ENCODE measurements at places on chromosomes 2 and 18.

GRCh38 chr2:205714058-205714776 lies 31.9 kb downstream of the NRP2 start:
- DNase-seq, result no peak

DNA sequence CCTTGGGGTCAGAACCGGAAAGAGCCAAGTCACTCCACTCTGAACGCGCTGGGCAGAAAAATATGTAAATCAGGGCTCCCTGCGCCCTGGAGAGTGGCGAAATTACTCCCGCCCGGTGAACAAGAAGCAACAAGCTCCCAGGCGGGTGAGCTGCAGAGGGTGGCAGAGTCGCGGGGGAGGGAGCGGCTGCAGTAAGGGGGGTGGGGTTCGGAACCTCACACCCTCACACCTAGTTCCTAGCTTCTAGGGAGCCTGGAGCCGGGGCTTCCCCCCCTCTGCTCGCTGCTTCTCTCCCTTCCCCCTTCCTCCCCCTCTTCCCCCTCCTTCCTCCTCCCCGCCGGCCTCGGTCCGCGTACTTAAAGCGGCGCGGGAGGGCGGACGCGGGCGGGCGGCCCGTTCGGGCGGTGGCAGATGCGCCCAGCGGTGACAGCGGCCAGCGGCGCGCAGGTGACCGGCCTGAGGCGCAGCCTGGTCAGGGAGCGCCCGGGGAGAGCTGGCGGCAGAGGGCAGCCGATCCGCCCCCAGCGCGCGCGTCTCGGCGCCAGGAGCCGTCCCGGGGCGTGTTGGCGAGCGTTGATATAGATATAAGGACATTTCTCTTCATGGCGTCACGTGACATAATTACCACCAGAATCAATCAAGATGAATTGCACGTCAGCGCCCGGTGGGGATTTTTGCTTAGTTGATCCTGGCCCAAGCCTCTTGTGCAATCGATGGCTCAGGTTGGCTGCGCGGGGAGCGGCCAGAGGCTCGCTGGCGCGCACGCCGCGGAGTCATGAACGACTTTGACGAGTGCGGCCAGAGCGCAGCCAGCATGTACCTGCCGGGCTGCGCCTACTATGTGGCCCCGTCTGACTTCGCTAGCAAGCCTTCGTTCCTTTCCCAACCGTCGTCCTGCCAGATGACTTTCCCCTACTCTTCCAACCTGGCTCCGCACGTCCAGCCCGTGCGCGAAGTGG lies at the start of gene HOXD11:
TSS of gene HOXD11 (plus strand) at position 700 of the 959 bp plus-strand sequence. CDS start at position 776, 76 bp downstream.
- no peak for DNase-seq

DNA sequence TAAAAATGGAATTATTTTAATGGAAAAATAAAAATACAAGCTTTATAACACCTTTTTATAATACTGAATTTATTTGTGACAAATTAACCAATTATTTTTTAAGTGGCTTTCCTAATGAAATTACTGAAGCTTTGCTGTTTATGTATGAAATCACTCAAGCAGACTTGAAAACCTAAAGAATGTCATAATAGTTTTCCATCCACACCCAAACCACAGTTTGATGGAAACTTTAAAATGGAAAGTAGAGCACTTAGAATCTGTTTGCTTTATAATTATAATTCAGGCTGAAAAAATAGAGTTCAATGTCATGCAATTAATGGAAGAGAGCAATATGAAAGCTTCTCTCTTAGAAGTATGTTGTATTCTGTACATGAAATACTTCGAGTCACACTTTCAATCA lies 31.6 kb upstream of the WDR75 start:
- DNase-seq, result no peak

GRCh38 chr2:70458661-70459060 lies 95.0 kb downstream of the TGFA start:
- no peak for DNase-seq

- DNase-seq, result no peak
Observed at GRCh38 chr2:26485099-26485498, 7.2 kb upstream of the OTOF start.

GRCh38 chr2:101524806-101525430 lies 50.0 kb upstream of the RFX8 start:
- DNase-seq, result no peak

DNA sequence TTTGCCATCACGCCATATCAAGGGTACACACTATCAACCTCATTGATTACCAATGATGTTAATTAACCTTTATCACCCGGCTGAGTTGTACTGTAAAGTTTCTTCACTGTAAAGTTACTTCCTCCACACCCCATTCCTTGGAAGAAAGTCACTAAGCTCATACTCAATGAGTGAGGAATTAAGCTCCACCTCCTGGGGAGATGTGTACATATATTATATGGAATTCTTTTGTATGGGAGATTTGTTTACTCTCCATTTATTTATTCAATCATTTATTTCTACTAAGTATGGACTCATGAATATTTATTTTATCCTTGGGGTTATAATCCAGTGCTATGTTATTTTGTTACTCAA lies 56.8 kb downstream of the C2orf74 start:
- no peak for DNase-seq

GRCh38 chr2:136055929-136056688 lies 61.8 kb downstream of the CXCR4 start:
- DNase-seq, result no peak

- DNase-seq, result no peak
Observed at GRCh38 chr2:128545085-128545484, 226.4 kb upstream of the HS6ST1 start.

DNA sequence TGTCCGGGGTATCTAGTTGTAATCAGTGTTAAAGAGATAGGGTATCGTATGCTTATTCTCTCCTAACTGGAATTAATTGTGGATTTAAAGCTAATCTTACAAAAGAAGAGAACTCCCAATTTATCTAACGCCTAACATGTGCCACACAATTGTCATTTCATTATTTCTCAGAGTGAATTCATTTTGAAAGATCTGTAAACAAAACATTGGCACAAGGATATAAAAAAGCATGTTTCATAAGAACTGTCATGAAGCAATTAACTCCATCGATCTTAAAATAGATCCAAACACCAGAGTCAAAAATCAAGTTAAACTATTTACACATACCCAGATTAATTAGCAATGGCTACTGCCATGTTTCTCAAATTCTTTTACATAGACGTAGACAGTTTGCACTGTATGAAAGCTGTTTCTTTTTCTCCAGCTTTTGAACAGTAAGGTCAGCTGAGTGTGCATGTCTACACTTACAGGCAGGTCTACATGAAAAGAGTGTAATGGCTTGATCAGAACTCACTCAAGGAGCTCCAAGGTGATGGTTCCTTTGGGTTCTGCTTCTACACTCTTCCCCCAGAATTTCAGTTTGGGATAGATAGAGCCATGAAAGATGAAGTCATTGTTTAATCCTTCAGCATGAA lies 38.8 kb downstream of the CABYR start:
- DNase-seq, result no peak

GRCh38 chr2:193566886-193567285 lies 1372.2 kb upstream of the TMEFF2 start:
- no peak for DNase-seq

DNA sequence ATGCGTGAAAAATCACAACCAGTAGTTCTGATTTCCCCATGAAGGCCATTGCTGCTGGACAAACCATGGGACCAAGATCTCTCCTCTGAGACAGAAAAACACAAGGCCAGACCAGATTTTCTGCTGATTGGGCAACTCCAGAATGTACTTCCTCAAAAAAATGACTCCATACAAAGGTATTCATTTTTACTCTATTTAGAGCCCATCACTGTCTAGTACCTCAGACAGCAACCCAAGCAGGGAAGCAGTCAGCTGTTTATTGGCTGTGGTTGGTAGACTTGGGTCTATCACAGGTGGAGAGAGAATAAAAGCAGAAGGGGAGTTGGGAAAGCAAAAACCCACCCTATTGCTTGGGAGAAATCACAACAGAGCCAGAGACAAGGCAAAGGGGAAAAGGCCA lies 219.9 kb downstream of the PIK3C3 start:
- DNase-seq, result no peak

DNA sequence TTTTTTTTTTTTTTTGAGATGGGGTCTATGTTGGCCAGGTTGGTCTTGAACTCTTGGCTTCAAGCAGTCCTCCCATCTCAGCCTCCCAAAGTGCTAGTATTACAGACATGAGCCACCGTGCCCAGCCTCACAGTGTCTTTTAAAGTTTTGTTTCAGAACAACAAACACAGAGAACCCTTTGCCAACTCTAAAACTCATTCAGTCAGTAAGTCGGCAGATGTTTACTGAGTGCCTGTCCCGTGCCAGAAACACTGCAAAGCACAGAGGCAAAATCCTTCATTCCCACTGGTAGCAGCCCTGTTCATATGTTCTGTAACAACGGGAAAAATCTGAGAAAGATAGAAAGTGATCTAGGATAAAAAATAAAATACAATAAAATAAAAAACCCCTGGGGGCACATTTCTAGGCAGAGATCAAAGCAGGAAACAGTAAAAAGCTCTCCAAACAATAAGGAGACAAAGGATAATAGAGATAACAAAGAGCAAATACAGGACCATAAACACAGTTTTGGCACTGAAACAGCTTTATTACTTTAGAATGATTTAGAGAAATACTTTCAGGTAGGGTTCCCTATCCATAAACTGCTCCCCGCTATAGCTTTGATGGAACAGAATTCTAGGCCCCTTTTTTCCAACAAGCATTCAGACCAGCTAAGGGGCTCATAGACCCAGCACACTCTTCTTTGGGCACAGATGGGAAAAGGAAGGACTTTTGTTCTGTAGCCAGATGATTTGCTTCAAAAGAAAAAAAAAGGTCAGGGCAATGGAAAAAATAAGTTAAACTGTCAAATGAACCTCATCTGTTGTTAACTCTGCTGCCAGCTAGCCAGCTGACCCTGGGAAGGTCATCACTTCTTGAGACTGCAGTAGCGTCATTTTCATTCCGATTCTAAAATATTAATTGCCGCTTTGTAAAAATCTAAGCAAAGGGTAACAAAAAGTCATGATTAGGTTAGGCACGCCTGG lies 212.3 kb downstream of the CDH20 start:
- no peak for DNase-seq

Data from stimulated activated CD8-positive, alpha-beta memory T cell treated with anti-CD3 and anti-CD28 coated beads, Interleukin-7, amount 100 ng/mL, for 1 hour (primary cell).